ENCODE measurements at places on chromosomes 5 and 9.

GRCh38 chr5:37549411-37549810 is 170.3 kb downstream of the WDR70 start:
- no peak for DNase-seq

GRCh38 chr5:132812781-132813598 is at the start of gene SOWAHA:
TSS of gene SOWAHA (plus strand) at chr5:132813302. CDS start at chr5:132813622, 320 bp downstream.
- no peak for DNase-seq

DNA sequence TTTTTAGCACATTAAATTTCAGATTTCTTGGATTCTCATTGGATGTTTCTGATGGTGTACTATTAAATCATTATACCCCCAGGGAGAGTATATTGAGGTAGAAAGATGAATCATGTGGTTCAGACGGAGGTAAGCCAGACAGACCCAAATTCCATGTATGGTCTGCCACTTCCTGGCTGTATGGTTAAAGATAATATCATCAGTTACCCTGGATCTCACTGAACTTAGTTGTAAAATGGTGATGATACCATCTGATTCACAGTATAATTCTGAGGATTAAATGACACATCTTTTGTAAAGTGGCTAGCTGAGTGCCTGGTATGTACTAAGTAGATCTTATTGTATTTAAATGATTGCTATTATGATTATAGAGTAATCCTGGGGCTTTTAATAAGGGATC is 9.3 kb downstream of the SLC27A6 start:
- no peak for DNase-seq

DNA sequence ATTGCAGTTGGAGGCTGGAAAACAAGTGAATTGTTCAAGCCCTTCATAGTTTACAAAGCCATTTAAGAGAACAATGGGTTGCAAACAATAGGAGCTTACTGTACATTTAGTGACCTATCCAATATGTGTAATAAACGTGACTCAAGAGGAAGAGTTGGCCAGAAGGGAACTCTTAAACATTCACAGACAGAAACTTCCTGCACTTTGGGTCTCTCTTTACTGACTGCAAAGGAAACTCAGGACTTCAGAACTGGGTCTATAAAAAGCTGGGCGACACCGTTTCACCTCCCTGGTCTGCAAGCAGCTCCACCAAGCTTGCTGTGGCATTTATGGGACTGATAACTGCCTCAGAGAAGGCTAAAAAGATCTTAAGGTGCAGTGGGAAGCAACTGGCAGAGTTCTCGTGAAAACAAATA is 48.7 kb upstream of the SPATA31D4 start:
- DNase-seq: no peak

GRCh38 chr5:157213527-157214243 is 33.0 kb downstream of the ITK start:
- DNase-seq: no peak

DNA sequence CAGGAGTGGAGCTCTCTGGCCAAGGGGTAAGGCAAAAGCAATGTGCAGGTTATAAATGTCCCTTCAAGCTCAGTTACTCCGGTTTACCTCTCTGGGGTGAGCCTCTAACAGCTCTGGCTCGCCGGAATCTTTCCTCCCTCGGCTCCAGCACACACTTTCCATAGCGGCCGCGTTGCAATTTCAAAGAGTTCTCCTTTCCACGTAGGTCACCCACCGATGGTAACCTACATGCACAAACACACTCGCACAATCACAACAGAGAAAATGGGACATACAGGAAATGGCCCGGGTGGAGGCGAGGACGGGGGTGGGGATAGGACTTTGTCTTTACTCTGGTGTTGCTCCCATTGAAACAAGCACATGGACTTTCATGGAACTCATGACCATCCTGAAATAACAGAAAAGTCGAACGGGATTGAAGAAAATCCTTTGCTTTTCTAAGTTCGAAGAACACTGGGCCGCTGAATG is 1.2 kb downstream of the LHFPL2 start:
- no peak for DNase-seq

DNA sequence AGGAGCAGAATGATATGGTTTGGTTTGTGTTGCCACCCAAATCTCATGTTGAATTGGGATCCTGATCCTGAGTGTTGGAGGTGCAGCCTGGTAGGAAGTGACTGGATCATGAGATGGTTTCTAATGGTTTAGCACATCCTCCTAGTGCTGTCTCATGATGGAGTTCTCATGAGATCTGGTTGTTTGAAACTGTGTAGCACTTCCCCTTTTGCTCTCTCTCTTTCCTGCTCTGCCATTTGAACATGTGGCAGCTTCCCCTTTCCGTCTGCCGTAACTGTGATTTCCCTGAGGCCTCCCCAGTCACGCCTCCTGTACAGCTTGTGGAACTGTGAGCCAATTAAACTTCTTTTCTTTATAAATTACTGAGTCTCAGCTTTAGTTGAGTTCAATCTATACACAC is 756.8 kb upstream of the CDH6 start:
- no peak for DNase-seq

DNA sequence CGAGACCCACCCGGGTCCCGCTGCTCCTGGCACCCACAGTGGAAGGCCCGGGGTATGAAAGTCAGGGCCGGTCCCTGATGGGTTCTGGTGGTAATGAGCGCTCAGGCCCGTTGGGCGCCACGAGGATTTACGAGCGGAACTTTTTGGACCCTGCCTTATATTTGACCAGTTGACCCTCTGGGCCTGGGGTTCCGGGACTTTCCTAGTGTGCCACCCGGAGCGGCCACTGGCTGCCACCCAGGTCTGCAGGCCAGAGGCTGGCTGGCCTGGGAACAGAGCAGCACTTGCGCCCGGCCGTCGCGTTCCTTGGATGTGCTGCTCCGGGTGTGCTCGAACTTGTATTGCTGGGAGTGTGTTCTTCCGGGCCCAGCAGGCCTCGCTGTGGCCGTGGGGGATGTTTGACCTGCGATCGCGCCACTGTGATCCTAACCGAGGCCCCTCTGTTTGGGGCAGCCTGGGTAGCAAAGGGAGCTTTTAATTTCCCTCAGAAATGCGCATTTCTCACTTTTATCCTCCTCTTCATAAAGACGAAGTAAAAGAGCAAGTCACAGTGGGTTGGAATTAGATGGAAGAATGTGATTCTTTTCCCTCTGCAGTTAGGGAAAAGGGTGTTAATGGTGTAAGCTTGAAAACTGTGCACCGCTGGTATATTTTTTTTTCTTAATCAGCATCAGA is 1.2 kb downstream of the F2RL1 start:
- DNase-seq: no peak

GRCh38 chr9:5909976-5910375 is 19.3 kb downstream of the MLANA start:
- no peak for DNase-seq

- no peak for DNase-seq
Observed at GRCh38 chr5:154049636-154050035, 10.9 kb downstream of the MFAP3 start.

- DNase-seq: no peak
Observed at GRCh38 chr5:36236801-36237200, 4.9 kb downstream of the NADK2 start.

GRCh38 chr5:93359296-93359959 is 221.6 kb downstream of the NR2F1-AS1 start:
- DNase-seq: no peak

DNA sequence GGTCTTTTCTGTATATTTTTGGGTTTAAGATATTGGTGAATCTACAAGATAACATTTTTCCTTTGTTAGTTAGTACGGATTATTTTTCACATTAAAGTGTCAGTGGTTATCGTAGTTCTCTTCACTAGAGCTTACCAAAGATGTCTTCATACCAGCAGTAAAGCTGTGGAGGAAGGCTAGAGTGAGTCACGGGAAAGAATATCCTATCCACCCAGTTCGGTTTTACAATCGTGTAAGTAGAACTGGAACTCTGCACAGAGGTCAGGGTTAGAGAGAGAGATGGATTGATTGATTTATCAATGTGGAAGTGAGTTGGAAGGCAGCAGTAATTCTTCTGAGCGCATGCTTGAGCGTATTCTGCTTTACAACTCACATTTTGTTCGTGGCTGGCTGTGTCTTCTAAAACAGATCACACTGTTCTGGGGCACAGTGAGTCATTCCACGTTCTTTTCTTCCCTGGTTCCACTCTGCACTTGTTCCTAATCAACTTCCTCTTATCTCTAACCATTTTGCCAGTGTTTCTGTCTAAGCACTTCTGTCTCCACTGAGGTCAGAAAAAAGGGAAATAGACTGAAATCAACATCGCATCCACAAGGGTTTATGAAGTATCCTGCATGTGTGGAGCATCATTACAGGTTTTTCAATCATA is 86.5 kb upstream of the ARRDC3 start:
- DNase-seq: no peak

DNA sequence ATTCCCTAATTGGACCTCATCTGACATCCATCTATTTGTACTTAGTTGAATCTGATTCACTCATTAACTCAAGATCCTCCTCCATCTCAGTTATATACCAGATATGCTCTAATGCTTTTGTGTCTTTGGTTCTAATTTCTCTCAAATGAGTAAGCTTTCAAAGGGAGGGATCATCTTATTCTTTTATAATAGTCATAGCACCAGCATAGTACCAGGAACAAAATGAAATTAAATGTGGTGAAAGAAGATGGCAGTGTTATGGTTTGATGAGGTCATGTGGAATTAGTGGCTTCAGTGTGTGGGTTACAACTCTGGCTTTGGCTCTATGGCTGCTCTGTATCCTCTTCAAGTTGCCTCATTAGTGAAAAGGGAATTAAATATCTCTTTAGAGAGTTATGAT is 32.5 kb upstream of the ZNF366 start:
- DNase-seq: no peak

GRCh38 chr9:36966371-36967097 is 67.5 kb downstream of the PAX5 start:
- DNase-seq: no peak

- DNase-seq: no peak
Observed at GRCh38 chr9:97721396-97721795, 24.3 kb upstream of the XPA start.

GRCh38 chr9:134146774-134147493 is 11.1 kb downstream of the WDR5 start:
- DNase-seq: no peak

DNA sequence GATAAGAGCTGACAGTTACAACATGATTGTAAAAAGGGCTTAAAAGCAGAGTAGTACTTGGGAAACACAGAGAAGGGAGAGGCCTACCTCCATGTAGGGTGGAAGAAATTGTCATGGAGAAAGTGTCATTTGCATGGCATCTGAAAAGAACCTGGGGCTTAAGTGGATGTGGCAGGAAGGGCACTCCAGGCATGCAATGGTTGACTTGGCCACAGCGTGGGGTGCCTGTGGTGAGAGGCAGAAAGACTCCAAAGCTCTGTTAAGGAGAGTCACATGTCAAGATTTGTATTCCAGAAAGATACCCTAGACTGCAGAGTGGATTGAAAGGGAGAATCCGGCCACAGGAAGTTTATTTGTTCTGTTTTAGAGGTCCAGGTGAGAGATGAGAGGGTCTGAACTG is 2.4 kb downstream of the POLR3G start:
- DNase-seq: no peak

GRCh38 chr5:169993485-169993790 is 13.1 kb upstream of the INSYN2B start:
- no peak for DNase-seq

- DNase-seq: no peak
Observed at GRCh38 chr5:132472431-132472830, 18.1 kb downstream of the IRF1 start.

DNA sequence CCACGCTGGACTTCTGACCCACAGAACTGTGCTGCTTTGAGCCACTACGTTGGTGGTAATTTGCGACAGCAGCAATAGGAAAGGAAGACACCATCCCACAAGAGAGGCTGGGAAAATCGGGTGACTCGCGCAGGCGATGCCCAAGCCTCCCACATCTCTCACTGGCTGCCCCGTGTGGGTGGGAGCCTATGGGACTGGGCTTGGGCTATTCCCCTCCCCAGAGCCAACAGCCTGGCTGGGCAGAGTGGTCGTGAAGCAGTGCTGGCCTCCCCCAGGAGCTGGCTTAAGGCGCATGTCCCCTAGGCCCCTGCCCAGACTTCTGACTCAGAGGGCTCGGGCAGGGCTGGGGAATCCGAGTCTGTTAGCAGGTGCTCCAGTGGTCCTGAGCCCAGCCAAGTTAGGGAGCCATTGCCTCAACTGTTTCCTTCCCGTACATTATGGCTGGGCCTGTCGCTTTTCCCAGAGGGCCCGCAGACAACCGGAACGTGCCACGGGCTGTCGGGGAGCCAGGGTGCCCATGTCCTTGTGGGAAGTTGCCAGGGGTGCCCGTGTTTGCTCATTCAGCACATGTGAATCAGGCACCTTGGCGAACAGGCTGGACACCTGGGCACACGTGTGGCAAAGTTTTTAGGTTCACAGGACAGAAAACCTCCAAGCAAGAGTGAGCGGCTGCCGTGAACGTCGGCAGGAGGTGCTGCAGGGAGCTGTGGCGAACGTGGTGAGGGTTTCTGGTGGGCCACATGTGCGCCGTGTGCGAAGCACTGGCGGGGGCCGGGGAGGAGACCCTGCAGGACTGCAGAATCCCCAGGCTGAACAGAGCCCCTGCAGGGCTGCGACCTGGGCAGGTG is 7.0 kb upstream of the RASGEF1C start:
- no peak for DNase-seq

- peak; percentile 41 for DNase-seq
Observed at GRCh38 chr9:33233626-33234342, 6.2 kb upstream of the SPINK4 start.

DNA sequence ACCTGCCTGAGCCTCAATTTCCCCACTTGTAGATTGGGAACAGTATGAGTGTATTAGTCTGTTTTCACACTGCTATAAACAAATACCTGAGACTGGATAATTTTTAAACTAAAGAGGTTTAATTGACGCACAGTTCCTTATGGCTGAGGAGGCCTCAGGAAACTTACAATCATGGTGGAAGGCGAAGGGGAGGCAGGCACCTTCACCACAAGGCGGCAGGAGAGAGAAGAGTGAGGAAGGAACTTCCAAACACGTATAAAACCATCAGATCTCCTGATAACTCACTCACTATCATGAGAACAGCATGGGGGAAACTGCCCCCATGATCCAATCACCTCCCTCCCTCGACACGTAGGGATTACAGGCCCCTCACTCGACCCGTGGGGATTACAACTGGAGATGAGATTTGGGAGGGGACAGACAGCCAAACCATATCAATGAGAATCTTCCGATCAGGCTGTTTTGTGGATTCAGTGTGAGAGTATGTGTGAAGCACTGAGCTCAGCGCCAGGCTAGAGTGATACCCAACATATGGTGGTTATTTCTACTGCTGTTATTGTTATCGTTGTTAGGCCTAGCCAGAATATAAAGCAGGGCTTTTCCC is 14.6 kb upstream of the LMX1B start:
- DNase-seq: no peak

- no peak for DNase-seq
Observed at GRCh38 chr5:103177543-103177942, 57.4 kb downstream of the PPIP5K2 start.

DNA sequence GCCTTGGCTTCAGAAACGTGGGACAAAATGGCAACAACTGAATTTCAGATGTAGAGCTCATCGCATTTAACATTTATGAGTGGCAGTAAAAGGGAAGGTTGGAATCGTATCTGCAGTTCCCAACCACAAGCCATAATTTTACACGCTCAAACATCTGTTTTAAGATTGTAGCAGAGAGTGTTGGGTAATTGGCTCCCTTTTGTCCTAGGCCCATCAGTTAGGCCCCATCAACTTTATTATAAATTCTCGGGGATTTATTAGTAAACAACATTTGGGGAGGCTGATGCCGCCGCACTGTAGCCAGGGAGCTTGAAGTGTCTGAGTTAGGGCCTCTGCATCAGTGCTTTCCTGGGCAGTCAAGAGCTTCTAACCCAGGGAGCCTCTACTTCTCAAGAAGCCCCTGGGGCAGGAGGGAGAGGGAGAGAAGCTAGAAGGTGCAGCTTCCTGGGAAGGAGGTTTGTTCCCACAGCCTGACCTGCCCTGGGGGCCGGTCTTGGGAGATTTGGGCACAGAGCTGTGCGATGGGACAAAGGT is 66.2 kb downstream of the HSPA4 start:
- DNase-seq: no peak

GRCh38 chr5:39657943-39658342 is 233.2 kb upstream of the DAB2 start:
- DNase-seq: no peak

Data from fibroblast of skin of left biceps (primary cell).